M059J (cell line): ENCODE measurements at places on chromosomes 5 and 9. TPM values are rescaled to one million over a fixed set of nuclear protein-coding genes. Genes with fewer than 3 reads are reported as not detected.

DNA sequence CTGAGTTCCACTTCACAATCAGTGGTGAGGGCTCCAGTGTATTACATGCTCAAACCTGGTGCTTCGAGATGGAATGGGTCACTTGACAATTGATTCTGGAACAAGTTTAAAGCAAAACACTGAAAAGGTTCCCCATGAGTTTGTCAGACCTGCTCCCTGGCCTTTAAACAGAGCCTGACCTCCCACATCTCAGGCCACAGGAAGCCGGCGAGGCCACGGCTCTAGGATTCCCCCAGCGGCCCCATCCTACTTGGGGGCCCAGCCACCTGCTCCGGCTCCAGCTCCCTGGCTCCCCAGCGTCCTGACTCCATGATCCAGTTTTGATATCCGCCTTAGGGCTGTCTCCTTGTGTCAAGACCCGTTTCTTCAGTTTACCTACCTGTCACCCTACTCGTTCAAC lies 62.0 kb downstream of the TTLL11 start:
- no peak for DNase-seq

DNA sequence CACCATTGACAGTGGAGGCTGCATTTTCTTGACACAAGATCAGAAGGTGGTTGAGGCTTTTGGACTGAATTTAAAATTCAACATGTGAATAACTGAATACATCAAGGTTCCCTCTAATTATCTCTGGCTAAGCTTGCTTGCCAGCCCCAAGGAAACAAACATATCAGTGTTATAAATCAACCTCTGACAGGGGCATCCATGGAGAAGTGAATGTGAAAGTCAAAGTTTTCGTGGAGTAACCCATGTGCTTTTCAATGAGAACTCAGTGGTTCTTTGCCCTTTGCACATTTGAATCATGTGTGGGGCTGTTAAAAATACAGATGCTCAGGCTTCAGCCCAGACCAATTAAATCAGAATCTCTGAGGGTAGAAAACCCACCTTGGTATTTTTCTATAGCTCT lies 128.9 kb downstream of the LRRC70 start:
- DNase-seq, result no peak

DNA sequence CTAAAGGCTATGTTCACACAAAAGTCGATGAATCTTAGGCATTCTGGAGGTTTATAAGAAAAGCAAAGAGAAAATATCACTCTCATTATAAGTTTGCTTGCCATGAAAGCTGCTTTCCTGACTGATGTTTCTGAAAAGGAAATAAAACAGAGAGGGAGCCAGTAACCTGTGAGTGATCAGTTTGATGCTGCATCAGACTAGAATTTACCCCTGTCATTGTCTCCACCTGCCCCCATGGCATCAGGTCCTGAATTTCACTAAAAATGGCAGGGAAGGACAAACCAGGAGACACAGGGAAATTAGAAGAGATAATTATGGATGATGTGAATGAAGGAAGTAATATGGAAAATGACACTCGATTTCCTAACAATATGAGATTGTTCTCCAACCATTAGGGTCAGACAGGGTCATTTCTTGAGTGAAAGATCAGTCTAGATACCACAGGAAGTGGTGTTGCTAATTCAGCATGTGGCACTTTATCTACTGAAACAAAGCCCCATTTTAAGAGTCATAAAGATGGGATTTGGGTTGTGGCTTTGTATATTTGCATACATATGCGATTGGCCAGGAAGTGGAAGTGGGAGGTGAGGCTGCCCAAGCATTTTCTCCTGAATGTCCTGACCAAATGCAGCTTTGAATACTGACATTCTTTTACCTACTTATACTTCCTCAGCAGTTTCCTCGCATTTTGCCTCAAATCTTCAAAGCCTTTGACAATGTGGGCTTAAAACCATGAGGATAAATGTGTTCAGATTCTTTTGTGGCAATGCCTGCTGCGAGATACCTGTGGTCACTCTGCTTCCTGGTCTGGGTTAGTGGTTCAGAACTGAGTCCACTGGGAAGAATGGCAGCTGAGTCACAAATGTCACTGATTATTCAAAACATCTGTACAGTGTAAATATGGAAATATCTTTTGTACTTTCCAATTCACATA lies 29.7 kb downstream of the MEGF10 start:
- peak; percentile 68 for DNase-seq

DNA sequence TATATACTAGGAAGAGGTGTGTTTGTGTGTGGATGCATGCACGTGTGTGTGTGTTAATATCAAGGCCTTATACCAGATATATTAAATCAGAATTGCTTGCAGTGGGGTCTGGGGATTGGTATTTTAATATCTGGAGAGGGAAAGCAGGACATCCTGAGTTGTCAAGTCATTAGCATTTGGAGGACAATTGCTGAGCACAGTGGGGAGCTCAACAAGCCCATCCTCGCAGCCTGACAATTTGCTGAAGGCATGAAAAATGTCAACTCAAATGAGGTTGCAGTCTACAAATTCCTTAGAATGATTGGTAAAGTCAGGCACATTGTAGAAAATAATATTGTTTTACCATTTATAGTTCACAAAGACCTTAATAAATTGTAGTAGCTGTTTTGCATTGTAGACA lies 627.4 kb downstream of the LRRC70 start:
- no peak for DNase-seq

- no peak for DNase-seq
Observed at GRCh38 chr9:69817202-69817601, 3.4 kb upstream of the CFAP95 start.

PLAC8L1 gene
- total RNA-seq, result not detected in 2 replicates

GRCh38 chr9:133953976-133954709 lies 38.0 kb downstream of the VAV2 start:
- no peak for DNase-seq

DNA sequence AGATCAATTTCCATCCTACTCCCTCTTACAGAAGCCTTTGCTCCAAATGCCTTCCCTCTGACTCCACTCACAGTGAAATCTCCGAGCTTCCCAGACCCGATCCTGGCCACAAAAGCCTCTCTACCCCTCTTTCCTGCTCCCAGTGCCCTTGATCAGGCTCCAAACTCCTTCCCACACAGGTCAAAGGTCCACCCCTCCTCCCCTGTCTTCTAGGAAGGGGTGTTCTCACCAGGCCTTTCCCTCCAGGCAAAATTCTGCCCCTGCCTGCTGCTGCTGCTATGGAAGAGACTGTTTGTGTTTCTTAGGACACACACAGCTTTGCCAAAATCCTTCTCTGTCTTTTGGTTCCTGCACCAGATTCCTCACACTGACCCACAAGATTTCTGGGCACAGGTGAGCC lies 85.8 kb upstream of the ALDH1A1 start:
- DNase-seq, result peak; percentile 90

GRCh38 chr5:35854248-35854647 lies 2.4 kb upstream of the IL7R start:
- no peak for DNase-seq

DNA sequence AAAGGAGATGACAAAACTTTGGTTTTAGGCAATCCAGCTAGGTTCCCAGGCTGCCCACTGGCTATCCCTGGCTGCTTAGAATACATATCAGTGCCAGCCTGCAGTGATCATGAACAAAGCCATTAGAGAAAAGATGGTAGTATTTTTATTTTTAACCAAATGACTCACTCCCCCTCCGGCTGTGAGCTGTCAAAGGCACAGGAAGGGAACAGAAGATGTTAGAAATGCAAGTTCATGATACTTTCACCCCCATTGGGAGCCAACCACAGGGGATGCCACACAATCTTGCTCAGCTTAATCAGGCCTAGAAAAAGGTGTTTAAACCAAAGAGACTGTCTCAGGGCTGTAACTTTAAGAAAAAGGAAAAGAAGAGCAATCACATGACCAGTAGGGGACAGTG lies 70.3 kb upstream of the ASTN2 start:
- peak; percentile 81 for DNase-seq

PCDHA8 gene
- not detected in 2 replicates for total RNA-seq

DNA sequence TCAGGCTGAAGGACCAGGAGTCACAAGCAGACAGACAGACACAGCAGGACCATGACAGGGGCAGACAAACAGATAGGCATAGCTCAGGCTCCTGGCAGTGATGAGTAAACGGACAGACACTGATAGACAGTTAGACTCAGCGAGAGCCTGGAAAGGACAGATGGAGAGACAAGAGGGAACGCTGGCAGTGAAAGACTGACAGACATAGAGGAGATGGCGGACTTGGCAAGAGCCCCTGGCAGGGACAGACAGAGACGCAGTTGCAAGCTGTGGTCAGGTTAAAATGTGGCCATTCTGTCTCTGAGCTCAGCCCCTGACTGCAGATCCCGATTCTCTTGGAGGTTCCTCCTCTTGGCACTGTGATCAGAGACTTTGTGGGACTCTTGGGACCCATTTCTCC lies 13.6 kb downstream of the CSF2 start:
- DNase-seq, result no peak

DNA sequence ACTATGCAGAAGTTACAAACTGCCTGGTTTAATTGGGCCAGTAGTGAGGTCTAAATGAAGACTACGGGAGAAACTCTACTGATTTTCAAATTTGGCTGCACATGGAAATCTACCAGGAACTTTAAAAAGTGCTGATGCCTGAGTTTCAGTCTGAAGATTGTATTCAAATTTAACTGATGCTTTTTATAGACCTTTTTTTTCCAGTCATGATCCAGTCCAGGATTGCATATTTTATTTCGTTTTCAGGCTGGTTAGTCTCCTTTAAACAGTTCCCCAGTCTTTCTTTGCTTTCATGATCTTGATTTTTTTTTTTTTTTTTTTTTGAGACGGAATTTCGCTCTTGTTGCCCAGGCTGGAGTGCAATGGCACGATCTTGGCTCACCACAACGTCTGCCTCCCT lies 23.7 kb upstream of the SPZ1 start:
- no peak for DNase-seq

PCDHGA10 gene
- 0.71 and 0.89 TPM in 2 replicates for total RNA-seq

OR13D1 gene
- total RNA-seq, result not detected in 2 replicates

DNA sequence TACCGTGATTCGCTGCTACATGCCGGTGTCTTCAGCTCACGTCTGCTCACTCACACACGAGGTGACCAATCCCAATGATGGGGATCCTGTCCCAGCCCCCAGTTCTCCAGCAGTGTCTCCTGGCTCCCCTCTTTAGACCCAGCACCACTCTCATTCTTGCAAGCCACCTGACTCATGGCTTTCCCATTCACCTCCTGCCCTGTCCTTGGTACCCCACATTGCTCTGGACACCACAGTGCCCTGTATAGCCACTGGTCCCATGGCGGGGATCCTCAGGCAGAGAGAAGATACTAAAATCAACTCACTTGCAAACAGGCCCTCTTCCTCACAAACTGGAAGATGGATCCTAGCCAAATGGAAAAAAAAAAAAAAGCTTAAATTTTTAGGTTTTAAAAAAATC lies 81.0 kb downstream of the SLIT3 start:
- DNase-seq, result no peak

DBH gene
- total RNA-seq, result not detected in 2 replicates

GRCh38 chr9:113376634-113377567 lies at the start of gene HDHD3:
TSS of gene HDHD3 (minus strand) at chr9:113376986. CDS start at chr9:113374354, 2,632 bp downstream.
- DNase-seq, result peak; percentile 61

DNA sequence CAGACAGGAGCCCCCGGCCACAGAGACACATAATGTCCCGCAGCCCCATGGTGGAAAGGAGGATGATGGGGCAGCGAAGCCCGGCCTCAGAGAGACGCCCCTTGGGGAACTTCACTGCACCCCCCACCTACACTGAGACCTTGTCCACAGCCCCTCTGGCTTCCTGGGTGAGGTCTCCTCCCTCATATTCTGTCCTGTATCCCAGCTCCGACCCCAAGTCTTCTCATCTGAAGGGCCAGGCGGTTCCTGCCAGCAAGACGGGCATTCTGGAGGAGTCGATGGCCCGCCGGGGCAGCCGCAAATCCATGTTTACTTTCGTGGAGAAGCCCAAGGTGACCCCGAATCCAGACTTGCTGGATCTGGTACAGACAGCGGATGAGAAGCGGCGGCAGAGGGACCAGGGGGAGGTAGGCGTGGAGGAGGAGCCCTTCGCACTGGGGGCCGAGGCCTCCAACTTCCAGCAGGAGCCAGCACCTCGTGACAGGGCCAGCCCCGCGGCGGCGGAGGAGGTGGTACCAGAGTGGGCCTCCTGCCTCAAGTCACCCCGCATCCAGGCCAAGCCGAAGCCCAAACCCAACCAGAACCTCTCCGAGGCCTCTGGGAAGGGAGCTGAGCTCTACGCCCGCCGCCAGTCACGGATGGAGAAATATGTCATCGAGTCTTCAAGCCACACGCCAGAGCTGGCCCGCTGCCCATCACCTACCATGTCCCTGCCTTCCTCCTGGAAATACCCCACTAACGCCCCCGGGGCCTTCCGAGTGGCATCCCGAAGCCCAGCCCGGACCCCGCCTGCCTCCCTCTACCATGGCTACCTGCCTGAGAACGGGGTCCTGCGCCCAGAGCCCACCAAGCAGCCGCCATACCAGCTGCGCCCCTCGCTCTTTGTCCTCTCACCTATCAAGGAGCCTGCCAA lies 8.9 kb downstream of the SYNPO start:
- DNase-seq, result no peak

GRCh38 chr5:138631096-138631928 lies 56.1 kb upstream of the HSPA9 start:
- no peak for DNase-seq

CSF2 gene
- 6.3 and 16.8 TPM in 2 replicates for total RNA-seq

C9orf153 gene
- not detected in 2 replicates for total RNA-seq

GRCh38 chr5:67196537-67197059 lies at the start of gene CD180:
TSS of gene CD180 (minus strand) at chr5:67196799. CDS start at chr5:67196641, 158 bp downstream.
- no peak for DNase-seq

DNA sequence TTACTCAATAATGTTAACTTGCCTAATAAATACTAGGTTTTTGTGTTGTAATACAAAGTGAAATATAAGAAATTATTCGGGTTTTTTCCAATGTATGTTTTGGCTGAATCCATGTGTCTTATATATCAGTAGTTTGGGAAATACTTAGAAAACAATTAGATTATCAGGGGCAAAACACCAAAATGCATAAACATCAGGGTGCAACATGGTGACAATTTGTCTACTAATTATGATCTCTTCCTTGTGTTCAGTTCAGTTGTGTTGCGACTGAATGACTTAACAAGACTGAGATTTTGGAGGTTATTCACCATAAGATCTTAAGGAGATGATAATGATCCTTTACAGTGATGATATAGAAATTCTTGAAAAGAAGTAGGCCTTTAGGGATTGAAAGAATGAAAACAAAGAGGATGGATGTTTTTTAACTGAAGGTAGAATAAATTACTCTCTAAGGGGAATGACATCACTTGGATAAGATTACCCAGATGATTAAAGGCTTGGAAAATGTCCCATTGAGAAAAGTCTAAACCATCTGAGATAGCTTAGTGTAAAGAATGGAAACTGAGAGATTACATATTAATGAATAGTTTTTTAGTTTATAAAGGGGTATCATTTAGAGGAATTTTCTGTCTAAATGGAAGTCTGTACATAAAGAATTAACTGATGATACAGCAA lies 415.8 kb downstream of the SPATA31D1 start:
- DNase-seq, result peak; percentile 39

GRCh38 chr5:64147849-64148441 lies 17.7 kb upstream of the RNF180 start:
- DNase-seq, result peak; percentile 8

PCDHB6 gene
- 0.49 and 0.62 TPM in 2 replicates for total RNA-seq

- DNase-seq, result no peak
Observed at GRCh38 chr5:1504069-1504595, 19.6 kb downstream of the LPCAT1 start.
